ENCODE measurements at places on chromosomes 7 and 10.
A peak's percentile ranks its signal among the peaks of the same experiment; 100 is the strongest.

GRCh38 chr7:123600876-123601275 lies 745 bp upstream of the ASB15 start:
- DNase-seq: no peak

DNA sequence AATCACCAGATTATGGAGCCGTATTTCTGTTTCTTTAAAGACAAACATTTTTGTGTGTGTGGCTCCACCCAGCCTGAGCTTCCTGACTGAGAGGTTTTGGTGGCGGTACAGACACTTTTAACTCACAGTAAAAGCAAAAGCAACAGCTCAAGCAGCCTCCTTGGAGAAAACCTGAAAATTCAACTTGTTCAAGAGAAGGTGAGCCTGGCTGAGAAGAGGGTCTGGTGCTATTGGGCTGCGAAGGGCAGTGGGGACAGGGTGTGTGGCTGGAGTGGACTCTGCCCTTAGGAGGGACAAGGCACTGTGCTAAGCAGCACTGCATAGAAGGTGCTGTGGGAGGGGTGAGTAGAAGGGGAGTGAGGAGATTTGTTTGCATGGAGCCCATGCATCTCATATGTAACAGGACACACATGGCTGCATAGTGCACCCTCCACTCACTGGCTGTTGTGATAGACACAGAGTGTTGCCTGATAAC lies at the start of gene GIMAP7:
Gene GIMAP7 (plus strand): TSS at position 125 of the 475 bp plus-strand sequence. CDS start 5,103 bp downstream, outside the sequence.
- DNase-seq: no peak

- peak; percentile 26 for DNase-seq
Measured at GRCh38 chr7:98294798-98295382, 13.4 kb downstream of the BRI3 start.

- DNase-seq: no peak
Measured at GRCh38 chr7:121452389-121452788, 56.3 kb upstream of the FAM3C start.

DNA sequence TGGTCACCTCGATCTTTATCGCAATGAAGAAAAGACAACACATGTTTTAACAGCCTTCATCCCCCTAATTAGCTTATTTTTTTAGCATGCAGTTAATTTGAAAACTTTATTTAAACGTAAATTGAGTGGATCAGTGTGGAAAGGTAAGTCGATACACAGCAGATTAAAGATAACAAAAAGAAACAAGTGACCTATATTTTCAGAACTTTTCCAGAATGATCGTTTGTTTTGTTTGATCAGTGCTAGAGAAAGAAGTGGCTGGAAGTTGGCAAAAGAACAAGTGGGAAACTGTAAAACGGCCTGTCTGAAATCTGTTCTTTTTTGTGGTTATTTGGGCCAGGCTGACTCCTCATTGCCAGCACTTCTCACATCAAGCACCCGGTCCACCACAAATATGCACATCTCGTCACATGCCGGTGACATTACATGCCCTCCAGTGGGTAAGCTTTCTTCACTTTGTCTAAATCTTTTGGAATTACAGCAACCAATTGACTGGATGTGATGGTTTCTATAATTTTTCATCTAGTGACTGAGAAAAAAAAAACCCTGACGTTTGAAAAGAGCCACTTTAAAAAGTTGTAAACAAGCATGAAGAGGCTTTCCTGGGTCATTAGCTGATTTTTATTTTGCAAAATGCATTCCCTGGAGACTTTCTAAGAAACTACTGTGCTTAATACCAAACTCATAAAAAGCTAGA lies 33.2 kb downstream of the C7orf33 start:
- no peak for DNase-seq

DNA sequence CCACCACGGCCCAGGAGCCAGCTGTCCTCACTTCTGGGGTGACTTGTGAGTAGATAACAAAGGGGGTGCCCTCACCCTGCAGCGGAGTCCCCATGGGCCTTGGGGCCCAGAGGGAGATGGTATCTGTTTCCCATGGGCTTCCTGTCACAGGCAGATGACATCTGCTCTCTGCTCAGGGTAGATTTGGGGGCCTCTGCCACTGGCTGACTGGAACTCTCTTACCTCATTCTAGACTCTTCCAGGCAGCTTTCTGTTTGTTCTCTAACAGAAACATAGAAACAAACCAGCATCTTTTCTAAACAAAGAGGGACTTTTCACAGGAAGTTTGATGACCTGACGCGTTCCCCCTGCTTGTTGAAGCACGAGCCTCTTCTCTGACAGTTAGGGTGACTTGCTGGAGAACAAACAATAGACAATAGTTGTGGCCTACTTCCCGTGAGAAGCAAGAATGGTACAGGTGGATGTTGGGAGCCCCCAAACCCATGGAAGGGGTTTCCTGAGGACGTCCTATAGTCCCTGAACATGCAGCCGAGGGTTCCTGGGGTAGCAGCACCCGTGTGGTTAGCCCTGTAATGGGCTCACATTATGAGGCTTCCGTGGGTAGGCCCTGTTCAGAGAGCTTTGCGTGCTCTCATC lies 61.6 kb downstream of the GRK5 start:
- no peak for DNase-seq

GRCh38 chr10:76082956-76083355 lies 651.5 kb downstream of the LRMDA start:
- DNase-seq: no peak

DNA sequence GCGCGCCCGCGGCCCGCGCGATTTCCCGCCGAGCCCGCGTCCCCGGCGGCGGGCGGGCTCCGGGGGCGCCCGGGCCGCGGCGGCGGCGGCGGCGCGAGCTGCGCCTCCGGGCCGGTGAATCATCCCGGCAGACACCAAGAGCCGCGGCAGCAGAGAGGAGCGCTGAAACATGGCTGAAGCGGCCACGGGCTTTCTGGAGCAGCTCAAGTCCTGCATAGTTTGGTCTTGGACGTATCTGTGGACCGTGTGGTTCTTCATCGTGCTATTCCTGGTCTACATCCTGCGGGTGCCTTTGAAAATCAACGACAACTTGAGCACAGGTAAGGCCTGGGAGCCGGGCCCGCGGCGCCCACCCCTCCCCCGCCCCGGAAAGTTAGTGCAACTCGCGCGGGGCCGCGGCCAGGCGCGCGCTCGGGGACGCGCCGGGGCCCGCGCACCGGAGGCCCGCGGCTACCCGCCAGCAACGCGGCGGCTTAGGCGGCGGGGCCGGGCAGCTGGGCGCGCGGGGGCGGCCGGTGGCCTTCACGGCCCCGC lies at the start of gene ST7:
Gene ST7 (plus strand): TSS at position 130 of the 534 bp plus-strand sequence. CDS start 40 bp downstream, at position 170.
- peak; percentile 35 for DNase-seq

- no peak for DNase-seq
Measured at GRCh38 chr7:122692769-122693309, 6.1 kb downstream of the RNF133 start.

GRCh38 chr10:90845726-90846125 lies 12.1 kb downstream of the HTR7 start:
- no peak for DNase-seq

GRCh38 chr10:93417266-93417665 lies 64.9 kb downstream of the MYOF start:
- DNase-seq: no peak

- no peak for DNase-seq
Measured at GRCh38 chr7:128955981-128956380, 18.3 kb downstream of the IRF5 start.

GRCh38 chr10:131858583-131859340 lies 42.0 kb upstream of the PPP2R2D start:
- DNase-seq: no peak

- DNase-seq: no peak
Measured at GRCh38 chr7:25964483-25964991, 187.5 kb upstream of the NFE2L3 start.

- no peak for DNase-seq
Measured at GRCh38 chr7:50069613-50070012, 23.4 kb downstream of the ZPBP start.

DNA sequence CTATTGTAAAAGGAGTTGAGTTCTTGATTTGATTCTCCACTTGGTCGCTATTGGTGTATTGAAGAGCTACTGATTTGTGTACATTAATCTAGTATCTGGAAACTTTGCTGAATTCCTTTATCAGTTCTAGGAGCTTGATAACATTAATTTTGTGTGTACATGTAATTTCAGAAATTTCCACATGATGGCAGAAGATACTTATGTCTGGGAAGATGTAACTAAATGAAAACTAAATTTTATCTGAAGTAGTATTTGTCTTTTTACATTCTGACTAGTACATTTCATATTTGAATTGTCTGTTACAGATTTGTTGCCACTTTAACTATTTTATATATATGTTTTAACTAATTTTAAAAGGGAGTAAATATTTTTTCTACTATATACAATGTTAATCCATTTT lies 27.6 kb downstream of the SDHAF3 start:
- DNase-seq: no peak

DNA sequence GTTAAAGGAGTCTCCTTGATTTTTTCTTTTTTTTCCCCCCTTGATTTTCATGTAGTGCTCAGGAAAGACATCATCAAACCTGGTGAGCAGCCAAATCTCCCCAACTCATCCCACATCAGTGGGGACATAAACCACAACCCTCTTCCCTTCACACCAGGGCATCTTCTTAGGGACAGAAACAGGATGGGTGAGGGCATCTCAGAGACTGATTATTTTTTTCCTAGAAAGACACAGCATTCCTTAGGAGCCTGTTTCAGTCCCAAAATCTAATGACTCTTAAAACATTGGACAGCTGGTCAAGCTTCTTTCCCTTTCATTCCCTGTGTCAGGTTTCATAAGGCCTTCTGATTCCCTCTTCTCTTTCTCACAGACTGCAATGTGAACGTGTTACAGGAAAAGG lies 31.5 kb upstream of the GSAP start:
- DNase-seq: no peak

GRCh38 chr10:108348215-108348614 lies 1183.7 kb upstream of the SORCS1 start:
- DNase-seq: no peak

GRCh38 chr10:45063591-45064231 lies 63.0 kb downstream of the ZNF22 start:
- DNase-seq: no peak

DNA sequence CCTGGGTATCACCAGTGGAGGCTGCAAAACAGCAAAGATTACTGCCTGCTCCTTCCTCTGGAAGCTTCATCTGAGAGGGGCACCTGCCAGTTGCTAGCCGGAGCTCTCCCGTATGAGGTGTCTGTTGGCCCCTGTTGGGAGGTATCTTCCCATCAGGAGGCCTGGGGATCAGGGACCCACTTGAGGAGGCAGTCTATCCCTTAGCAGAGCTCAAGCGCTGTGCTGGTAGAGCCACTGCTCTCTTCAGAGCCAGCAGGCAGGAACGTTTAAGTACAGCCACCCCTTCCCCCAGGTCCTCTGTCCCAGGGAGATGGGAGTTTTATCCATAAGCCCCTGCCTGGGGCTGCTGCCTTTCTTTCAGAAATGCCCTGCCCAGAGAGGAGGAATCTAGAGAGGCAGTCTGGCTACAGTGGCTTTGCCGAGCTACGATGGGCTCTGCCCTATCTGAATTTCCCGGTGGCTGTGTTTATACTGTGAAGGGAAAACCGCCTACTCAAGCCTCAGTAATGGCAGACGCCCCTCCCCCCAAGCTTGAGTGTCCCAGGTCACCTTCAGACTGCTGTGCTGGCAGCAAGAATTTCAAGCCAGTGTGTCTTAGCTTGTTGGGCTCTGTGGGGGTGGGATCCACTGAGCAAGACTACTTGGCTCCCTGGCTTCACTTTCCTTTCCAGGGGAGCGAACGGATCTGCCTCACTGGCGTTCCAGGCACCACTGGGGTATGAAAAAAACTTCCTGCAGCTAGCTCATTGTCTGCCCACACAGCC lies 19.6 kb downstream of the SEMA3E start:
- DNase-seq: no peak

DNA sequence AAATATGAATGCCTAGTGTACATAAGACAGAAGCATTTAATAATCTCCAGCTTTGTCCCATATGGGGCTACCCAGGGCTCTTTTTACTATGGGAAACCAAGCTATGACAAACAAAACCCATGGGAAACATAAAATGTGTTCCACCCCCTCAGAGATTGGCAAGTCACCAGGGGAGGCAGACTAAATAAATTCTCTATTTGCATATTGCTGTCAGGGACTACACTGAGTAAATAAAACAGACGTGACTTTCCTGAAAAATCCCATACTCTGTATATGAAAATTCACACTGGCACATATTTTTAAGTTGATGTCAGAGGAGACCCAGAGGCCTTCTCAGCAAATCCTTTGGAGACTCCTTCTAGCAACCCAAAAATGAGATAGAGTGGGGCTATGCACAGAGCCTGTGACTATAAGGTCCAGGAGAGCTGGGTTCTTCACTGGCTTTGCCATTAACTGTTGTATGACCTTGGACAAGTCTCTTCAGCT lies 44.0 kb upstream of the HPSE2 start:
- DNase-seq: no peak

- DNase-seq: no peak
Measured at GRCh38 chr7:21526007-21526406, 16.8 kb upstream of the DNAH11 start.

DNA sequence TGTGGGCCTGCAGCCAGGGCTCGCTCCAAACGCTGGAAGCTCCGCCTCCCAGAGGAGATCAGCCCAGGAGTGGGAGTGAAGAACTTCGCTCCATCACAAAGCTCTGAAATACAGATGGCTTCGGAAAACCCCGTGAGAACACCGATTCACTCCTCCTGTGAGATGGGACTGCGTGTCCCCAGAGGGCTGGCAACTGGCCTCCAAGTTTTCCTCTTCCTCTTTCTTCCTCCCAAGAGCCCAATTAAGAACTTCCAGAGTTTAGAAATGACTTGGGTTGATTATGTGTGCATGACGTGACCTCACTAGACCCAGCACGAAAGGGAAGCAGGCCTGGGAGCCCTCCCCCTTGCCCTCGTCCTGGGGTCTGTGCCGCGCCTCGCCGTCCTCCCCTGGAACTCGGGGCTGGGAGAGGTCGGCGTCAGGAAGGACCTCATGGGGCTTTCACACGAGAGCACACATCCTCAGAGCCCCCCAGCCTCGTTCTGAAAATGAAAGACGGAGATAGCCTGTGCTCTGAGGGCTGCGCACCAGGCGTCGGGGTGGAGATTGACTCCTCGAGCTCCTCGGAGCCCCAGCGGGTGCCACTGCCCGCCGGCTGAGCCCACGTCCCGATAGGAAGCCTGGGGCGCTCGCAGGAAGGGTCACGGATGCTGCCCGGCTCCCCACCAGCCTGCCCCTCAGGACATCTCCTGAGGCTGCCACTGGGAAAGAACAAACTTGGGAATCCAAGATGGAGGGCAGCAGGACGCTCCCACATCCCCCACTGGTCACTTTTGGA lies 37.8 kb downstream of the PTPRN2 start:
- no peak for DNase-seq

- DNase-seq: no peak
Measured at GRCh38 chr10:120077707-120078492, 185.4 kb downstream of the SEC23IP start.

DNA sequence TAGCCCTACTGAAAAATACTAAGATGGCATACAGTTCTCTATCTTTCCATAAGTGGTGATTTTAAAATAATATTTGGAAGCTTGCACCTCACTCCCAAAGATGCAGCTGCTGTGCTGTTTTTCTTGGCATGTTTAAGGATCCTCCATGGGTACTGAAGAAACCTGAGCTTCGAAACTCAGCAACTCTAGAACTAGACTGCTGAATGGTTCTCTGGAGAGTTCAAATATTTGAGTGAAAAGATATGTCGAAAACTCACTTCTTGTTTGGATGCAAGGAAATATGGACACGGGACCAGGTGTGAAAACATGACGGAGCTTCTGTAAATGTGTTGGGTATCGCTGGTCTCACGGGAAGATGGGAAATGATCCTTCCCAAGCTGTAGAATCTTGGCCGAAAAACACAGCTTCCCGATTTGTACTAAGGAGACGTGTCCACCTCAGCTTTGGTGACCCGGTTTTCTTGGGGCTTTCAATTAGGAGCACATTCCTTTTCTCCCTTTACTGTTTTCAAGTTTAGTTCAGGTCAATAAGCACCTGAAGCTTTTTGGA lies 543.8 kb upstream of the NRP1 start:
- no peak for DNase-seq

GRCh38 chr7:77501192-77501515 lies 35.9 kb upstream of the PTPN12 start:
- no peak for DNase-seq

- no peak for DNase-seq
Measured at GRCh38 chr7:45138433-45139267, 18.9 kb upstream of the RAMP3 start.

Data from stimulated activated CD4-positive, alpha-beta T cell treated with anti-CD3 and anti-CD28 coated beads, TNF-alpha, amount 100 ng/mL, for 48 hours (primary cell).